ENCODE measurements at places on chromosomes 12 and 14.

DNA sequence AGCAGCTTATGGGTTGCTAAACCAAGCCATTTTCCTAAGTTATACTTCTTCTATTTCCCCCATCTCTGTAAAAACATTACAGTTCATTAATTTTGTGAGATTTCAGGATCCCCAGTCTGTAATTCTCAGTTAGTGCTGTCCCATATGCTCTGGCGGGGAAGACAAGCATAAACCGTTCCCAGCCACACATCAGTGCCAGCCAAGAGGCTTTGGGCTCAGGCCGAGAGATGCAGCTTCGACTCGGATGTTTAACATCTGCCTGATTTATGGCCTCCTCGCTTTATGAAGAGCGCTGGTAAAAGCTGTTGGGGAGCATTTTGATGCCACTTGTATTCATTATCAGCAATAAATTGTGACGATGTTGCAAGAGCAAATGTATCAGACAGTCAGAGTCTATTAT is 349.1 kb upstream of the CCDC196 start:
- no peak for DNase-seq

DNA sequence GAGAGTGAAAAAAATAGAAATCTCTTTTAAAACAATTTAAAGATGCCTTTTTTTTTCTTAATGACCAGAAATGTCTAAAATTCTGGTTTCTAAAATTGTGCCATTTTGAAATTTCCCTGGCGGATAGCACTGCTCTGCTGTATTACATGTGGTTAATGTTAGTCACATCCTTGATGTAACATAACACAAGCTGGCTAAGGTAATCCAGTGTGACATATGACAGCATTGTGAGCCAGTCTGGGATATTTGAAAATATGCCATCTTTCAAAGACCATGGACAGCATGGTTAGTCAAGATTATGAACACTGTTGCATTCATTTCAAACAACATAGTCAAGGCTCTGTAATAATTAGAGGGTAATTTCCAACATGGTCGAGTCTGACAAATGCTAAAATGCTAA is 133.2 kb downstream of the ALX1 start:
- DNase-seq: no peak

- no peak for DNase-seq
Measured at GRCh38 chr14:106094654-106095189, 568.3 kb downstream of the TMEM121 start.

DNA sequence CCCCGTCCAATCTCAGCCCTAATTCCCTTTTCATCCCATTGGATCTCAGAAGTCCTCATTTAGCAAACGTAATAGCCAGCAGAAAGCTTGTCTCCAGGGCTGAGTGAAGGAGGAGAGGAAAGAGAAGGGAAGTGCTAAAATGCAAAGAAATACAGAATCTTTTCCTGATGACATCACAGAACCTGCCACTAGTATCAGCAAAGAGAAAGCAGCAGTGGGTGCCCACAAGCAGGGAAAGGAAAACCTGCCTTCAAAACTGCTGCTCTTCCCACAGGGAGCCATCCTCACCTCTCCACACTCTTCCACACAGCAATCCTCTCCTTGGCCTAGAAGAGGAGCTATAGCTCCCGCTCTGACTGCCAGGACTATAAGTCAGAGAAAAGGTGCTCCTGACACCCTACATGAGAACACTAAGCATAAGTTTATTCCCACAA is 11.3 kb downstream of the MED13L start:
- no peak for DNase-seq

DNA sequence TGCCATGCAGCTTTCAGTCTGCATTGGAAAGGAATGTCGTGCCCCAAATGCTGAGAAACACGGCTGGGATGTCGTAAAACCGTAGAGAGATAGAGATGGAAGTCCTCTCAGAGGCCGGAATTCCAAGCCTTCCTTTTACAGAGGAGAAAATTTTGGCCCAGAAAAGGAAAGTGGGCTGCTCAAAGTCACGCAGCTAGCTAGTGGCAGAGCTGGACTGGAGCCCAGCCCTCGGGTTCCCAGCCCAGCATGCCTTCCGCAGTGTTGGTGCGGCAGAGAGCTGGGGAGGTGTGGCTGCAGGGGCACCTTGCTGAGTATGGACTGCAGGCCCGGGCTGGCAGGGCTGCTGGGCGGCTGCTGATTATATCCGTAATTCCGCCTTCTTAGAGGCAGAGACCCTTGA is 50.3 kb downstream of the KCNA1 start:
- DNase-seq: no peak

DNA sequence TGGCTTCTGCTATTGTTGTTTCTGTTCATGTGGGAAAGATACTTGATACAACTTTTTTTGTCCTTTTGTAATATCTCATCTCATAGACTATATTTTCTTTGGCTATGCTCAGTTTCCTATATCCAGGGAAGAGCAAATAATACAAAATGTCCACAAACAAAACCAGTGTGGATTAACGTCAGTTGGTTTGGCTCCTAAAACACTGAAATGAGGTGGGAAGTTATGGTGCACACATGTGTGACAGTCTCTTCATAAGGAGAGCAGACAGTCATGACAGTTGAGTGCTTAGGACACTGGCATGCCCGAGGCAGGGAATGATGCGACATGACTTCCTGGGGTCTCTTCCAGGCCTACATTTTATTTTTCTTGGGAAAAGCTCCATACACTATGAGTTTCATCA is 27.5 kb downstream of the RHOJ start:
- no peak for DNase-seq

DNA sequence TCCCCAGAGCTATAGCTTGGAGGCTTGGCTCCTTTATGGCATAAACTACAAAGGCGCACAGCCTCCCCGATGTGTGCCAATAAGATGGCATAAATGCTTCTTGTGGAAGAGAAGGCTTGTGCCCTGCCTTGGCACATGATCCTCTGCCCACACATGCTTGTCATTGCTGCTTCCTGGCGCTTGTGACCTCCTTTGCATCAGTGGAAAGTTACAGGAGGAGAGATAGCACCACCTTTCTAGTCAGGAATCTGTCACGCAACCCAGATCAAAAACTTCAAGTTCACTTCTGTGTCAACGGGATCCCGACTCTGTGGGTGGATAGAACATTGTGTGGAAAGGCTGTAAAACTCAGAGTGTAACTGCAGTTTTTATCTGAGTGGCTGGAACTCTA is 183.8 kb upstream of the HIF1A start:
- no peak for DNase-seq

- no peak for DNase-seq
Measured at GRCh38 chr12:85803923-85804322, 32.3 kb downstream of the RASSF9 start.

GRCh38 chr14:76495983-76496382 is 120.0 kb downstream of the ESRRB start:
- no peak for DNase-seq

- DNase-seq: no peak
Measured at GRCh38 chr12:127635838-127636237, 631.1 kb upstream of the TMEM132C start.

GRCh38 chr12:3802721-3803120 is 49.8 kb upstream of the CRACR2A start:
- no peak for DNase-seq

GRCh38 chr12:6827982-6828780 is at the start of gene P3H3:
Gene P3H3, plus strand, starts transcription at chr12:6828407. Its CDS starts 34 bp downstream, at chr12:6828441.
- peak; percentile 52 for DNase-seq

DNA sequence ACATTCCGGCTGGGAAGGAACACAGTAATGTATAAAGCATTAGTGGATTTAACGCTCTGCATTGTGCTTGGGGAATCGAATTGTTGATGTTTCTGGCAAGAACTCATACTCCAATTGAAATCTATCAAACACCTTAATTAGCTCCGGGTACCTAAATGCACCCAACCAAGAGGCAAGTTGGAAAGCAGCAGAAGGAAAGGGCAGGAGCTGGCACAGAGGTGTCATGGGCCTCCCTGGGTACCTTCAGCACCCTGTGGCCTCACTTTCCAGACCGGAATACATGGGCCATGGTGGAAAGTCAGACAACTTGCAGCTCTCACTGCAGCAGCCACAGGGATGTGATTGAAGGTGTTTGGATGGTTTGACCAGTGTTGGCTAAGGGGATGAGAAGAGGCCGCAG is 6.8 kb upstream of the BCL11B start:
- no peak for DNase-seq

GRCh38 chr14:102804858-102805257 is 27.6 kb downstream of the TRAF3 start:
- no peak for DNase-seq

GRCh38 chr14:91257328-91258010 is 13.0 kb upstream of the GPR68 start:
- no peak for DNase-seq

GRCh38 chr12:94191023-94191422 is 42.6 kb downstream of the PLXNC1 start:
- DNase-seq: no peak

DNA sequence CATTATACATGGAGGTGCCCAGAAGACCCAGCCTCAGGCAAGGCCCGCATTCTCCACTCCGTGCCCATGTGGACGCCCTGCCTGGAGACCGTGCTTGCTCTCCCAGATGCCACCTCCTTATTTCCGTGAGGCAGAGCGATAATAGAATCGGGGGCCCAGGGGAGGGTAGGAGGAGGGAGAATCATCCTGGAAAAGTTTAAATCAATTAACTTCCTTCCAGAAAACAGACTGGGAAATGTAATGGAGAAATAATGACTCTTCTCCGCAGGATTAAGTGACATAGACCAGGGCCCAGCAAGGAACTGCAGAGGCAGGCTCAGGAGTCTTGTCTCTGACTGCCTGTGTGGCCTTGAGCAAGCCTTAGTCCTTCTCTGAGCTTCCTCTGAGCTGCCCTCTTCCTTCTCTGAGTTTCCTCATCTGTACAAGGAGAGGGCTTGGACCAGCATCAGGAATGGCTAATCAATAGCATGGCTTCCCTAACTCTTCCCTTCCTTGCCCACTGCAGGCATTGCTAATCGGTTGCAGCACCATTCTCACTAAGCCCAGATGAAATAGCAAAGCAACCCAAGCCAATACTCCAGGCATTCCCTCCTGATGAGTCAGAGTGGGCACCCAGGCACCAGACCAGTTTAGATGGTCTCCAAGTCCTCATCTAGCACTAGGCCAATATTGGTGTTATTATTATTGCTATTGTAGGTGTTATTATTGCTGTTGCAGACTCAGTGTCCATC is 11.3 kb upstream of the FAM222A start:
- no peak for DNase-seq

DNA sequence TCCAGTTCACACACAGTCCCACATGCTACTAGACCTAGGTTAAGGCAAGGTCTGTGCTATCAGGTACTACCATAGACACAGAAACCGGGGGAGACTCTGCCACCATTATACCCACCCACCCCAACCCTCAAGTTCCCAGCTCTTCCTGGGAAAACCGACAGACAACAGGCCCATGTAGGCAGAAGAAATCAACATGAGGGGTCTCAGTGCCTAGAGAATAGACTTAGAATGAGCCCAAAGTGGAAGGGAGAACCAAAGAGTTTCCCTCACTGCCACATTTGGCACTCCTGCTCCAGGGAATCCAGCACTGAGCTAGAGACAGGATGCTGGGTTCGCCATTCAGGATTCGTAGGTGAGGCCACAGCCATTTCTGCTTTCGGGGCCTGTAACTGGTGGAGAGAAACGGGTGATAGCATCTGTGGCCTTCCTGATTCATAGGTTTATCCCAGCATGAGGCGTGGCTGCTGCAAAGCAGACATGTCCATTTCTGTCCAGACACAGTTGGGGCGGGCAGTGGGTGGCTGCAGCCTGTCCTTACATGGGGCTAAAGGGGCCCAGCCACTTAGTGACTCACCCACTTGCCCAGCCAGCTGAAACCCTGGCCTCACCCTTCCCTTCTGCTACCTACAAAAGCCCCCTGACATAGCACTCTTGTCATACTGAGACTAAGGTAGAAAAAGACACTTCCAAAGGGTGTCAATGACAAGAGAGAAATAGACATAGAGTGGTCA is 69.4 kb downstream of the IRF2BPL start:
- DNase-seq: no peak

- DNase-seq: no peak
Measured at GRCh38 chr12:55862286-55862685, 19.6 kb upstream of the MMP19 start.

DNA sequence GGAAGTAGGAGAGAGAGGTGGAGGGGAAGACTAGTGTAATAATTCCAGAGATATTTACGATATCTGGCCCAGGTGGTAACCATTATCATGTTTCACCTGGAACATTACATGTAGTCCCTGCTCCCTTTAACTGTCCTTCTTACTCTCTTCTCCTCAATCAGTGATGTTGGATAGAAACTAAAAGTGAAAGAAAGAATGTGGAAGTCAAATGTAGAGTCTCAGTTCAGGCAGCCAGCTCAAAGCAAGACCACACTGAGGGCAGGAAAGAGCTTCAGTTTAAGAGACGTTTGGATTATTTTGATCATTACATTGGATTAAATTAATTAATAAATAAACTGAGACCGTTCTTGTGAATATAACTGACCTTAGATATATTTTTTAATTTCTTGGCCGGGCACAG is 594.4 kb downstream of the FLRT2 start:
- DNase-seq: no peak

DNA sequence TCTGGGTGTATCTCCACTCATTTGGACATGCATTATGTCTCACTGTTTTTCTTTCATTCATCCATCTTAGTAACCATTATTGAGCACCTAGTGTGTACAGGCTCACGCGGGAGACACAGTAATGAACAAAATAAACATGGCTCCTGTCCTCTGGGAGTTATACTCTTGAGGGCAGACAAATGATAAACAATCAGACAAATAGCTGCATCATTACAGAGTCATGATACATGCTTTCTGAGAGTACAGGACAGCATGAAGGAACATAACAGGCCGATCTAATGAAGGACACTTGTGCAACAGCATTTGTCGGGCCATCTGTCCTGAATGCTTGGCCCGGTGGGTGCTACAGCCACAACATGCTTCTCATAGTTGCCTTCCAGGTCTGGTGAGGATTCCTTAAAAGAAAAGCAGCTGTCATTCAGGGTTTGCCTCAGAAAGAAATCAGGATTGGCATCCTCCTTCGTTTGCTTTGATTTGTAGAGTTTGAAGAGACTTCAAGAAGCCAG is 77.2 kb upstream of the EGLN3 start:
- DNase-seq: no peak

GRCh38 chr14:52020161-52020714 is 30.9 kb downstream of the RTRAF start:
- no peak for DNase-seq

GRCh38 chr14:57018065-57018464 is 207.8 kb upstream of the OTX2 start:
- no peak for DNase-seq

GRCh38 chr12:24198070-24198469 is 248.6 kb upstream of the SOX5 start:
- no peak for DNase-seq

GRCh38 chr12:53981634-53982565 is 3.0 kb upstream of the HOXC10 start:
- no peak for DNase-seq

- DNase-seq: peak; percentile 78
Measured at GRCh38 chr12:109461846-109462756, 15.0 kb downstream of the KCTD10 start.

All from HS-27A (cell line).